CD8-positive, alpha-beta T cell (primary cell): ENCODE measurements at places on chromosomes 1 and 21. TPM values are rescaled to one million over a fixed set of nuclear protein-coding genes. Genes with fewer than 3 reads are reported as not detected.

DNA sequence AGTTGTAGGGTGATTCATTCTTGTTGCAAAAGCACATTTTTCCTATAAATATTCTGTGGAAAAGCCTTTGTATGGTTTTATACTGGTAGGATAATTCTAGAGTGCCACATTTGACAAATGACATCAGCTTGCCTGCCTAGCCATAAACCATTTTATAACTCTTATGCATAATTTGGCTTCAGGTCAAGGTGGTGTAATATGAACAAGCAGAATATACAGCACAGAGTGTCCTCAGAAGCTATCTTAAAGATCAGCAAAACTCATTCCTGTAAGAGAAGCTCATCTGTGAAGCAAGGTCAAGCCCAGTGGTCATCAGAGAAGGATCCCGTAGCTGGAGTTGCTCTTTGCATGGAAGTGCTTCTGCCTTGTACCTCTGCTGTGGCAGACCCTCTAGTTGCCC lies 24.0 kb upstream of the C1orf21 start:
- no peak for DNase-seq

The LELP1 gene
- total RNA-seq: not detected

DNA sequence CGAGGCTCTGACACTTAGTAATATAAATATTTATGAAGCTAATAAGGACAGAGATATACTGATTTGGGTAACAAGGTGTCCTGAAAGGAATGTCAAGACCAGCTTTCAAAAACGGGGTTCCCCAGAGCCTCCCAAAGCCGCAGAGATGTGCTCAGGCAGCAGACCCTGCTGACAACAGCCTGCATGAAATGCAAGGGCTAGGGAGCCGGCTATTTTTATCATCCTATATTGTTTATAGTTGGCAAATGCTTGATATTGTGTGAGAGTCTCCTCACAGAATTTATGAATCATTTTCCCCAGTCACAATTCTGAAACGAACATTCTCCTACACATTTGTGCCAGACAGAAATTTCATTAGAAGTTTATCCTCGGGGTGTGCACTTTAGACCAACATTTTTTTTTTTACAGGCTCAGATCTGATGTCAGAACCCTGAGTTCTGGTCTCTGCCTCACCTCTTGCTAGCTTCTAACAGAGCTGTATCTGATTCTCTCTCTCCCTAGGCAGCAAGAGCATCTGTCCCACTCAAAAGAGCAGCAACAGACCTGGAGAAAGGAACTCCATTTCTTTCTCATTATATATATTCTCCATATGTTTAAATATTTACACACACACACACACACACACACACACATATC lies 302.3 kb upstream of the PLD5 start:
- no peak for DNase-seq

The ELAPOR1 gene
- total RNA-seq: 6.8 TPM

GRCh38 chr1:32447469-32448185 lies 17.2 kb upstream of the ZBTB8B start:
- no peak for DNase-seq

The STIL gene
- 1.4 TPM for total RNA-seq

DNA sequence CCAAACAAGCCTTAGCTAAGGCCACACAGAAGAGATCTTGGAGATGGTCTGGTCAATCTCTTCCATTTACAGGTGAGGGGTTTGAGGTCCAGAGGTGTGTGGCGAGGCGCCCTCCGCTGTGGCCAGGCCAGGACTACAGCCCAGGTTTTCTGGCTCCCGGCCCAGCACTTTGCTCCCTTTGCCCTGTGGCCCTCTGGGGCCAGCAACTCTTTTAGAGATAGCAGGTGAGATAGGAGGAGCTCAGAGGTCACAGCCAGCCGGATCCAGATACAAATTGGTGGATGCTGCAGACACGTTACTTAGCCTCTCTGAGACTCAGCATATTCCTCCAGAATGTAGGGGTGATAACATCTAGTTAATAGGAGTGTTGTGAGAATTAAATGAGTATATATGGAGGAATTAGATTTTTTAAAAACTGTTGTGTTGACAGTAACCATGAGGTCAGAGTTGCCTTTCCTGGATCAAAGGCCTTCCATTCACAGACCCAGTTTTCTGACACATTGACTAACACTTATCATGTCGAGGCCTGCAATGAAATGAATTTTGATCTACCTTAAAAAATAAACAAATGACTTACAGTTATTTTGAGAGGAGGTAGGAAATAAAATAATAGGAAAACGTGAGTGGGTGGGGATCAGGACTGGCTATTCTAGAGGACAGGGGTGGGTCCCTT lies 16.6 kb downstream of the TEX35 start:
- no peak for DNase-seq

DNA sequence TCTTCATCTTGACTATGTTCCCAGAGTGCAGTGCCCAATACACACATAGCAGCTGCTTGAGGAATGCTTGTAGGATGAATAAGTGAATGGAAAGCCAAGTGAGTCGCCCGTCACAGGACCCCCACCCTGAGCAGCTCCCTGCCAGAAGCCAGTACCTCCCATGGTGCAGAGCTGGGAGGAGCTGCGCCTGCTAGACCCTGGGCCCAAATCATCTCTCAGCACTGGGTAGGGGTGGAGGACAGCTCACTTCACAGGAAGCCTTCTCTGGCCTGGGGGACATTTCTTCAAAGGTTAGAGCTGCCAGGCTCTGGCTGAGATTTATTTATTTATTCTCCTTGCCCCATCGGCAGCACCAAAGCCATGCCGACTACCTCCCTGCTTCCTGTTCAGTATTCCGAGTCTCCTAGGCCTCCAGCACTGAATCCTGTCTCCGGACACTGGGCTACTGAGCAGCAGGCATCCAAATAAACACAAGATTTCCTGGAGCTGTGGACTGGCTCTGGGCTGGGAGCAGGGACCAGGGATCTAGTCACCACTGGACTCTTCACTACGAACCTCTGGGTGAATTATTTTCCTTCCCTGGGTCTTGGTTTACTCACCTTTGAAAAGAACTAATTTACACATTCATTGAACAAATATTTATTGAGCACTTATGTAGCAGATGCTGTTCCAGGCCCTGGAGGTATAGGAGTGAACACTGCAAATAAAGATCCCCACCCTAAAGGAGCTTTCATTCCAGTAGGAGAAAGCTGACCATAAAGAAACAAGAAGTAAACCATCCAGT lies 187.7 kb downstream of the TRABD2B start:
- DNase-seq: no peak

DNA sequence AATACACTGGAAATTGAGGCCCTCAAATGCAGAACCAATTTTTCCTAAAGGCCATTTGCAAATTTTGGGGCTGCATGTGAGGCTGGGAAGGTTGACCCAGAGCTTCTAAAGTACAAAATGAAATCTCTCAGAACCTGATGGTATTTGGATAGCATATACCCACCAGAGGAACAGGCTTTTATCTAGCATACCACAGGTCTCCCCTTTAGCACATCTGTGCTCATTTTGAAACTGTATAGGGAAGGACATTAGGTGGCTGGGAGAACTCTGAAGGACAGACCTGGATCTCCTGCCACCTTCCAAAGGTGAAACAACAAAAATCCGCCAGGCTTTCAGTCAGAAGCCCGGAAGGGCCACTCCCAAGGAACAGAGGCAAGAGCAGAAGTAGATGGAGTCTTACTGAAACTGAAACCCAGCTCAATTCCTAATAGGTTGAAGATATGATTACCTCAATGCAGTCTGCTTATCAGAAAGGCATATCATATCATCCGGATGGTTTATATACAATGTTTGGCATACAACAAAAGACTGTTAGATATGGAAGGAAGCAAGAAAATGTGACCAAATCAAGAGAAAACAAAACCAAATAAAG lies 11.6 kb downstream of the CD55 start:
- no peak for DNase-seq

The OLIG2 gene
- total RNA-seq: not detected

- no peak for DNase-seq
Observed at GRCh38 chr1:53458634-53459033, 565 bp upstream of the DMRTB1 start.

The TCHH gene
- not detected for total RNA-seq

DNA sequence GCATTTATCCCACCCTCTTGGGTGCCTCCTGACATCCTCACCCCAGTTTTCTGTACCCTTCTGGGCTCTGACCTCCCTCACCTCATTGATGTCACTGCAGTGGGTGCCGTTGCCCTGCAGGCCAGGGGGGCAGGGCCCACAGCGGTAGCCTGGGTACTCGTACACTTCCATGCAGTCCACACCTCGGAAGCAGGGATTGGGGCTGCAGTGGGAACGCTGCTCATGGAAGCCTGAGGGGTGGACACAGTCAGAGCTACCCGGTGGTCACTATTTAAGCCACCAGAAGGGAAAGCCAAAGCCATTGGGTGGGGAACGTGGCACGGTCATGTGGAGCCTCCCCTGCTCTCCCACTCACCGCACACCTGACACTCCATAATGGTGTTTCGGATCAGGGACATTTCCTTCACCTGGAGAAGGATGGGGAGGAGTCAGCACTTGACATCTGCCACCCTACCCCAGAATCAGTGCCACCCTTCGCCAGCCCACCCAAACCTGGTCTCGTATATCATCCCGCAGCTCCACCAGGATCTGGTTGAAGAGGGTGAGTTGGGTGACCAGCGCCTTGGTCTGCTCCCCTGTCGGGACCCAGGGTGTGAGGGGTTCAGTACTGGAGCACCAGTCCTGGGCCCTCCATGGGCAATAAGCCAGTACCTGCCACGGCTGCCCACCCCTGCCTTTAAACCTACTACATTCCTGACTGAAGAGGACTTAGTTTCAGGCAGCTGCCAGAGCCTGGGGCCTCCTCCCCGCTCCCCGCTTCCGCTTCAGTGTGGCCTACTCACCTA lies 4.8 kb downstream of the THBS3 start:
- no peak for DNase-seq

The S100A7 gene
- not detected for total RNA-seq

- DNase-seq: no peak
Observed at GRCh38 chr21:39911286-39912199, 44.3 kb downstream of the PCP4 start.

DNA sequence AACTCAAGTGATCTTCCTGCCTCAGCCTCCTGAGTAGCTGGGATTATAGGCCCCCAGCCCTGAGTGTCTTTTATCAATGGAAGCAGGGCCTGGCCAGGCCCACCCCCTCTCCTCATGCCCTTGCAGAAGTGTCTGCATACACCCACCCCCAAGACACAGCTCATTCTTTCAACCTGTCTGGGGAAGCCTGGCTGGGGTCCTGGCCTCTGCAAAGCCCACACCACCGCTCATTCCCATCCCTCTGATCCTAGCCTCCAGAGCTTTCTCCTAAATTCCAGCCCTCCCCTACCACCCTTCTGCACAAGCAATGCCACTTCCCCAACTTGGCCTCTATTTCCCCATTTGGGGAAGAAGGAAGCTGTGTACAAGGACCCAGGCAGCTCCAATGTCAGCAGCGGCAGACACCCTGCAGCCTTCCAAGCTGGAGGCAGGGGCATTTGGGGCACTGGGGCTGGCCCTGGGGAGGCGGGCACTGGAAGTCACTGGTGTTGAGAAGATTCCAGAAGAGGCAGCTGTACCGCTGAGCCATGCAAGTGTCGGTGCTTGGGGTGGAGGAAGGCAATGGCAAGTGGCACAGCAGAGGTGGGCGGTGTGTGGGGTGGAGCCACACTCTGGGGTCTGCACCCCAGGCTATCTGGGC lies 33.7 kb upstream of the ARF1 start:
- no peak for DNase-seq

- no peak for DNase-seq
Observed at GRCh38 chr1:165452336-165453130, 7.6 kb upstream of the RXRG start.

DNA sequence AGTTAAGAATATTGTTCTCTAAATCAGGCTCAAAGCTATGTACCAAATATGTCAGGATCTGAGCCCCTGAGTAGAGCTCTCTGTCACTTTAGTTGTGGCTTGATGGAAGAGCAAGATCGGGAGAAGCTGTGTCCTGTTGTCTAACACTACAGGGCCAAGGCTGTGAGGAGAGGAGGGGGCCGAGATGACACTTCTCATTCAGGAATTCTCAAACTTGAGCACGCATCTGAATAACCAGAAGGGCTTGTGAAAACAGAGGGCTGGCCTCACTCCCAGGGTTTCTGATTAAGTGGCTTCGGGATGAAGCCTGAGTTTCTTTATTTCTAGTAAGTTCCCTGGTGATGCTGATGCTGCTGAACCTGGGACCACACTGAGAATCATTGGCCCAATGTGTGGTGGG lies 209.2 kb upstream of the DAB1 start:
- no peak for DNase-seq

DNA sequence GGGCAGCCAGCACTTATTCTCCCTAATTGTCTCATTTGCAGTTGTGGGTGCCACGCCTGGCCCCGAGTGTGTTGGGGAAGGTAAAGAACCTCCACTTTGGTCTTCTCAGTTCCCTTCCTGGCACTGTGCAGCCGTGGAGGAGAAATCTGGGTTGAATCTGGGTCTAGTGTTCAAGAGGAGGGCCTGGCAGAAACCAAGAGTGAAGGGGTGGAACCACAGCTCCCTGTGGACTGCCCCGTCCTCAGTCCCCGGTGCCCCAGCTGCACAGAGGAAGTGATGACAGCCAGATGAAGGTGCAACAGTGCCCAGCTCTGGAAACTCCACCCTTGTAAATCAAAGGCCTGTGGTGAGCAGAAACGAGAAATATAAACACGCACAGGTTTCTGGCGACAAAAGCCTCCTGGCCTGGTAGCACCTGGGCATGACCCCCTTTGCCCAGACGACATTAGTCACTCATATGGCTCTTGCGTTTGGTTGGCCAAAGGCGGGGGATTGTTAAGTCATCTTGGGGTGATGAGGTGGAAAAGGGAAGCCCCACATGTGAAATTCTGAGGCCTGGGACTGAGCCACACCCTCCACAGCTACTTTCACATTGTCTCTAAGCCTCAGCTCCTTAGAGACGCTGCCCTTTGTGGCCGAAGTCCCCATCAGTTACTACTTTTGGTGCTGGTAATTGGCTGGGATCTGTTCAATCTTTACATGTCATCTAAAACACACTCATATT lies 4.2 kb upstream of the ECE1 start:
- DNase-seq: peak; percentile 85

The ZBED6 gene
- 25.0 TPM for total RNA-seq

DNA sequence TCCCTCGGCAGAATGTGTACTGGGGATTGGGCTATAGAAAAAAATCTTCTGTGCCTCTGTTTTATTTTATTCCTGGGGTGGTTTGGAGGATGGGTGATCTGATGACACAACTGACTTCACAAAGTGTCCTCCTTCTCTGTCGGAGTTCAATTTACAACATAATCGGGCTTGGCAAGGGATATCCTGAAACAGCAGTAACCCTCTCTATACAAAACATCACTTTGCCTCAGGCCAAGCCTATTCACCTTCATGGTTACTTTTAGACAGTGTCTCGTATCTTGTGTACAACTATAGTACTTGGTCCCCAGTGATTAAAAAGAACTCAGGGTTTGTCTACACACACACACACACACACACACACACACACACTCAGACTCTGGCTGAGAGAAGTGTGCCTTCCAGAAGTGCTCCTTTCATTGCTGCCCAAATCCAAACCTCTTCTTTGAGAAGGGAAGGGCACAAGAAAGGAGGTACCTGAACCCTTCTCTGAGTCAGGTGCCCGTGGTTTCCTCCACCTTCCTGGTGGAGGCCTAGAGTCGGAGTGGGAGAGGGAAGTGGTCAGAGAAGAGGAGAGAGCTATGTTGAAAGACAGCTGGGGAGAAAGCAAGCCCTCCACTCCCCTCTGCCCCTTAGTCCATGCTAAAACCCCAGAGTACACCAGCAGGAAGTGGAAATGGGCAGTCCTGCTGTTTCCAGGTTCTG lies 62.4 kb upstream of the POU2F1 start:
- no peak for DNase-seq
